ENCODE measurements at places on chromosomes 16 and 17. TPM values are rescaled to one million over a fixed set of nuclear protein-coding genes. Genes with fewer than 3 reads are reported as not detected.

PYY gene
- total RNA-seq = not detected

EFCAB5 gene
- total RNA-seq = 0.55 TPM

ACE gene
- 1.4 TPM for total RNA-seq

OTOA gene
- 0.14 TPM for total RNA-seq

WIPF2 gene
- total RNA-seq = 6.7 TPM

ALDH3A1 gene
- total RNA-seq = 1.1 TPM

SULT1A3 gene
- total RNA-seq = 19.6 TPM
